ENCODE measurements at places on chromosomes 11 and 22.

DNA sequence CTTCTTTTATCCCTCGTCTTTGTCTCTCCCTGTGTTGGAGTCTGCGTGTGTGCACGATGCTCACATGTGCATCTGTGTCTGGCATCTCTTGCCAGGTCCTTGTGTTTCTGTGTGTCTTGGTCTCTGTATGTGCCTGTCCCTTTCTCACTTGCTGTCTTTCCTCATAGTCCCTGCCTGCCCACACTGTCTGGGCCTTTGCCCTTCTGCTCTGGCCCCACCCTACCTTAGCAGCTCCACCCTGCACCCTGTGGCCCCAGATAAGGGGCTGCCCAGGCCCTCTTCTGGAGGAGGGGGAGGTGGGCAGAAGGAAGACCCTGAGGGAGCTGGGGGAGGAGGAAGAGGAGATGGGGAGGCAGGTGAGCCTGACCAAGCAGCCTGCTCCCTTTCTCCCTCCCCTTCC lies 2.8 kb downstream of the EHBP1L1 start:
- DNase-seq = no peak

GRCh38 chr22:37184380-37184755 lies 3.7 kb downstream of the C1QTNF6 start:
- no peak for DNase-seq

- no peak for DNase-seq
These were observed 131.3 kb downstream of the C11orf91 start for GRCh38 chr11:33569333-33569732.

DNA sequence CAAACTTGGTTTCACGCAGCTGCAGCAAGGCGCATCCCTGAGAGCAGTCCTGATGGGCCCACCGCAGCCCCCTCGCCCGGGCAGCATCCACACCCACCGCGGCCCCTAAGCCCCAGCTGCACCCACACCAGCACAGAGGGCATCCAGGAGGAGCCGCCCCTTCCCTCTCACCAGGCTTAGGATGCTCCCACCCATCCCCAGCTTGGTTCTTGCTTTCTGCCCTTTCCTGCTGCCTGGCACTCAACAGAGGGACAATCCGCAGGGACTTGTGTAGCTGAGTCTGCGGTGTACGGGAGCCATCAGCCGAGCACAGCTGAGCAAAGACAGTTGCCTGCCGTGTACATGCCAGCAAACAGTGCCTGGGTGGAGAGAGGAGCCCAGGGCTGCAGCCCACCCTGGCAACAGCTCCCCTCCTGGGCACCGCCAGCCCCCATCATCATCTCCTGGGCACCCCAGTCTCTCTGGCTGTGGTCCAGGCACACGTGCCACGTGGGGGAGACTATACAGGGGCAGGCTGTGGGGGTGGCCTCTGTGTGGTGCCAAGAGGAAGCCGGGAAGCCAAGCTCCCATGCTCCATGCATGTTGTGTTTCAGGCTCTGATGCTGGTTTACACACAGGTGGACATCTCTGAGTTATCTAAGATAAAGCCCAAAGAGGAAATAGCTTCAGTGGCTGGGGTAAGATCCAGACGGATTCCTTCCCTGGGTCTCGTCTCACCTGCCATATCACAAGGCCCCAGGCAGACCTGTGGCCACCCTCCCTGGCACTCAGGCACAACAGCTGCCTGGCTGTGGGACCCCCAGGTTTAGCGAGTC lies 36.0 kb upstream of the GNB1L start:
- DNase-seq = no peak

DNA sequence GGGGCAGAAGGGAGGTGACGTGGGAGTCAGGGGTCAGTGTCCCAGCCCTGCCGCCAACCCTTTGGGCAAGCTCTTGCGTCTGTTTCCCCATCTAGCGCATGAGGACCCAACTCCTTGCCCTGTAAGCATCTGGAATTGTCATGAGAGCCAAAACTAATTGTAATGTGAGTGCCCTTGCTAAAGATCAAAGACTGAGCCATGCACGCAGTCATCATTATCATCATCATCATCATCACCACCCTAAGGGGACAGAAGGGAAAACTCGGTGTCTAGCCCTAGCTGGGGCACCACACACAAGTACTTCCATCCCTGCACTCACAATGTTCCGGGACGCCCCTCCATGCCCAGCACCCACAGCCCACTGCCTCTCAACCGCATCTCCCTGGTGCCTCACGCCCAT lies 2.5 kb downstream of the LIF start:
- no peak for DNase-seq

DNA sequence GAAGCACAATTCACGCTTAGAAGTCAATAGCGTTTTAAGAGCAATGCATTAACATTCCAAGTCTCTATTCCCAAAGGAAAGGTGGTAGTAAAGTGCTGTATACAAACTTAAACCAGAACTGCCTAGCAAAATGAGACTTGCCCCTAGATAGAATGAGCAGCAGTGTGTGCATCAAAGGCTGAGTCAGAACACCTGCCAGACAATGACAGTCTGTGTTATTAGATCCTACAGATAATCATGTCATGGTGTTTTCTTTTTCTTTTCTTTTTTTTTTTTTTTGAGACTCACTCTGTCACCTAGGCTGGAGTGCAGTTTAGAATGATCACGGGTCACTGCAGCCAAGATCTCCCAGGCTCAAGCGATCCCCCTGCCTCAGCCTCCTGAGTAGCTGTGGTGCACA lies 1.6 kb downstream of the RTCB start:
- no peak for DNase-seq

DNA sequence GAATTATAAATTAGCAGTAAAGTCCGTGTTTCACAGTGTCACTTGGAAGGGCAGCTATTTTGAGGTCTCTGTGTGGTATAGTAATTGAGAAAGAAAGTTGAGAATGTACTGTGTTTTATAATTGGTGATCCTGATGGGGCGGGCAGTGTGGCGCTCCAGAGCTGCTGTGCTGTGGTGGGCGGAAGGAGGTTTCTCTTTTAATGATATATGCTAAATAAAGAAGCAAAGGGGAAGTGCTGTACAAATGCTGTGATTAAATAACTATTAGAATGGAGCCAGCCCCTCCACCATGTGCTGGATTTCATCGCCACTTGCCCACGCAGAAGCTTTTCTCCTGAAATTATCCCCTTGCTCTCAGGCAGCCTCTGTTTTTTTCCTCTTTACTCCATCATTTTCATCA lies 24.6 kb downstream of the ATXN10 start:
- DNase-seq = no peak

GRCh38 chr11:14503023-14503422 lies 3.4 kb upstream of the COPB1 start:
- no peak for DNase-seq
